ENCODE measurements at places on chromosomes 11 and 22. TPM values are rescaled to one million over a fixed set of nuclear protein-coding genes. Genes with fewer than 3 reads are reported as not detected.
A peak's percentile ranks its signal among the peaks of the same experiment; 100 is the strongest.

GRCh38 chr11:46112961-46113607 is 8.2 kb downstream of the PHF21A start:
- H3K4me1 ChIP-seq: peaks cover 32% of the 10 kb centered on the region
- no peak for DNase-seq
- no peak overlapping the region for H3K27ac ChIP-seq
- no peaks in the 10 kb centered on the region for H3K36me3 ChIP-seq
- H3K4me3 ChIP-seq: no peak overlapping the region

DNA sequence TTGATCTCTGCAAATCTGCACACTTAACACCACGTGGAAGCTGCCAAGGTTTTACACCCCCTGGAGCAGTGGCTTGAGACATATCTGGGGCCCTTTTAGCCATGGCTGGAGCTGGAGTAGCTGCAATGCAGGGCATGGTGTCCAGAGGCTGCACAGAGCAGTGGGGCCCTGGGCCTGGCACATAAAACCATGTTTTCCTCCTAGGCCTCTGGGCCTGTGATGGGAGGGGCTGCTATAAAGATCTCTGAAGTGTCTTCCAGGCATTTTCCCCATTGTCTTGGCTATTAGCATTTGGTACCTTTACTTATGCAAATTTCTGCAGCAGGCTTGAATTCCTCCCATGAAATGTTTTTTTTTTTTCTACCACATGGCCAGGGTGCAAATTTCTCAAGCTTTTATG is 33.2 kb downstream of the CALCA start:
- H3K27ac ChIP-seq: no peak overlapping the region
- H3K4me1 ChIP-seq: no peaks in the 10 kb centered on the region
- H3K36me3 ChIP-seq: no peaks in the 10 kb centered on the region
- H3K4me3 ChIP-seq: no peak overlapping the region
- no peaks in the 10 kb centered on the region for H3K27me3 ChIP-seq

Gene PLAAT3
- 3.1 TPM for total RNA-seq

DNA sequence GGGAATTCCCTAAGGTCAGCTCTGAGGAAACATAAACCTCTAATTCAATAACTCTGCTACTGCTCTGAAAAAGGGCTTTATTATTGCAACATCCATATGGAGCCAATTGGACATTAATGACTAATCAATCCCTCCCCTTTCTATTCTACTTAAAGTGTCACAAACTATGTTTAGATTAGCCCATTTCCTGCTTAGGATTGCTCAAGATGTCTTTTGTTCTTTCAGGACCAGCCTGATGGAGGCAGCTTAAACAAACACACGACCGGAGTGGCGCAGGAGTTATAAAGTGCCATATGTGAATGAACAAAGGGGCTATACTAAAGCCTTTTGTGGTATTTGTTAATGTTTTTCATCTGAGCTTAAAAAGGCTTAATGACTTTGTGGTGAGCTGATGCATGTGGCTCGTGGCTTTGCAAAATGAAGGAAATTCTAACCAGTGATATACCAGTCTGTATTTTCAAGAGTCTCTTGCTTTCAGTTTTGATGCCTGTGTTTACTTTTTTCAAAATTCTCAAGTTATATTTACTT is 354.4 kb downstream of the SOX6 start:
- no peaks in the 10 kb centered on the region for H3K36me3 ChIP-seq
- peaks cover 26% of the 10 kb centered on the region for H3K4me1 ChIP-seq
- H3K27me3 ChIP-seq: no peaks in the 10 kb centered on the region
- peak overlapping the region; percentile 0 for H3K4me3 ChIP-seq

Gene TEX54
- not detected for total RNA-seq

GRCh38 chr11:121105481-121106195 is 4.6 kb downstream of the TECTA start:
- DNase-seq: no peak
- no peaks in the 10 kb centered on the region for H3K4me1 ChIP-seq
- H3K4me3 ChIP-seq: no peak overlapping the region
- H3K27ac ChIP-seq: peak overlapping the region; percentile 3

GRCh38 chr11:98180921-98181320 is 839.8 kb upstream of the CNTN5 start:
- DNase-seq: no peak
- no peak overlapping the region for H3K4me3 ChIP-seq
- no peaks in the 10 kb centered on the region for H3K4me1 ChIP-seq
- no peaks in the 10 kb centered on the region for H3K36me3 ChIP-seq
- no peak overlapping the region for H3K27ac ChIP-seq

Gene TESMIN
- total RNA-seq: 4.4 TPM

DNA sequence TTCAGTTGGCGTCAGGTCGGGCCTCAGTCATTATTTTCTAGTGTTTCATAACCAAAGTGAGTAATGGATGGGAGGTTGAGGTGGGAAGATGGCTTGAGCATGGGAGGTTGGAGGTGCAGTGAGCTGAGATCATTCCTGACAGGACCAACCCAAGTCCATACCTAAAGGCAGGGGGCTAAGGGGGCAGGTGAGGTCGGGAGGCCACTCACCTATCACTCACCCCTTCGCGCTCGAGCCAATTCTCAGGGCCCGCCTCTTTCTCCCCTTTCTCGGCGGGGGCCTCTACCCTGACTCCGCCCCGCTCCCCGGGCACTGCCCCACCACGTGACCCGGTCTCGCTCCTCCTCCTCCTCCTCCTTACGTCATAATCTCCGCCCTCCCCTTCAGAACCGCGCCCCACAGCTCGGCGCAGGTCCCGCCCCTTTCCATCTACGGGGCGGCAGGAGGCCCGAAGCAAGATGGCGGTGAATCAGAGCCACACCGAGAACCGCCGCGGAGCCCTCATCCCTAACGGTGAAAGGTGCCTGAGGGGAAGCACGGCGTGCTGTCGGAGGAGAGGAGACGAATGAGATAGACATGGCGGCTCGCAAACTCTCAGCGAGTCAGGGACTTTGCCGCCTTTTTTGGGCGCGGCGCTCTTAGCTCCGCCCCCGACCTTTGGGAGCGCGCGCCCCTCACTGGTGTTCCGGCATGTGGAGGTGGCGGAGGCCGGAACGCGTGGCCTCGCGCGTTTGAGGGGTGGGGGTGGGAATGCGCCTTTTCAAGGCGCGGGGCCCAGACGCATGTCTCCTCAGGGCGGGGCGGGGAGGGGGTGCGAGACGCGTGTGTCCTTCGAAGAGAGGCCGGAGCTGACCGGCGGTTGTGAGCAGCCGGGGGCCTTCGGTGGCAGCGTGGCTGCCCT is at the start of gene WBP2NL:
Gene WBP2NL (plus strand): TSS at position 428 of the 901 bp plus-strand sequence. CDS start 31 bp downstream, at position 459.
- peaks cover 8% of the 10 kb centered on the region for H3K27me3 ChIP-seq
- H3K4me1 ChIP-seq: peaks cover 3% of the 10 kb centered on the region
- peak within 1 kb of the TSS; percentile 38 for H3K4me3 ChIP-seq
- no peaks in the 10 kb centered on the region for H3K36me3 ChIP-seq
- peak within 1 kb of the TSS; percentile 61 for H3K27ac ChIP-seq
- peak; percentile 47 for DNase-seq

Gene PAK1
- 19.9 TPM for total RNA-seq

- no peaks in the 10 kb centered on the region for H3K36me3 ChIP-seq
- no peak overlapping the region for H3K27ac ChIP-seq
- H3K4me1 ChIP-seq: no peaks in the 10 kb centered on the region
- no peak for DNase-seq
- H3K27me3 ChIP-seq: no peaks in the 10 kb centered on the region
- H3K4me3 ChIP-seq: no peak overlapping the region
These were observed 485.9 kb downstream of the JRKL start for GRCh38 chr11:96875712-96876111.

Gene TMEM191B
- 21.6 TPM for total RNA-seq

DNA sequence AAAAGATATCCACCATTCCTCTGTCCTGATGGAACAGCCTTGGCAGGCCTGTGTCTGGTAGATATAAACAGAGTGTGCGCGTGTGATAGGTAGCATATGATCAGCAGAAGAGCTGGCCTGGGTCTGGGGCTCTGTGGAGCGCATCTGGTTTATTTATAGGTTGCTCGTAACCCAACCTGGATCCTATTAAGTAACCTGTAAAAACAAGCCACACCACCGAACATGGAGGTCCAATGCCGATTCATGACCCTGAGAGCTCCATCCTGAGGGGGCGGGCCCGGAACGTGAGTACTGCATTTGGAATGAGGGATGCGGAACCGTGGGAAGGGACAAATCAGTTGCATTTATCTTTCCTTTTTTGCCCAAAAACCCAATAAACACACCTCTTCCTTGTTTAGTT is 31.9 kb upstream of the APOL5 start:
- DNase-seq: no peak
- no peaks in the 10 kb centered on the region for H3K36me3 ChIP-seq
- H3K27ac ChIP-seq: no peak overlapping the region
- no peaks in the 10 kb centered on the region for H3K4me1 ChIP-seq
- no peak overlapping the region for H3K4me3 ChIP-seq
- no peaks in the 10 kb centered on the region for H3K27me3 ChIP-seq

Gene OR2AT4
- total RNA-seq: not detected

Gene MMP11
- 1.6 TPM for total RNA-seq

Gene PEX16
- total RNA-seq: 20.6 TPM

- H3K4me3 ChIP-seq: no peak overlapping the region
- no peaks in the 10 kb centered on the region for H3K27me3 ChIP-seq
- peaks cover 82% of the 10 kb centered on the region for H3K36me3 ChIP-seq
- DNase-seq: no peak
- peaks cover 23% of the 10 kb centered on the region for H3K4me1 ChIP-seq
These were observed 8.7 kb upstream of the MTFP1 start for GRCh38 chr22:30416837-30417236.

DNA sequence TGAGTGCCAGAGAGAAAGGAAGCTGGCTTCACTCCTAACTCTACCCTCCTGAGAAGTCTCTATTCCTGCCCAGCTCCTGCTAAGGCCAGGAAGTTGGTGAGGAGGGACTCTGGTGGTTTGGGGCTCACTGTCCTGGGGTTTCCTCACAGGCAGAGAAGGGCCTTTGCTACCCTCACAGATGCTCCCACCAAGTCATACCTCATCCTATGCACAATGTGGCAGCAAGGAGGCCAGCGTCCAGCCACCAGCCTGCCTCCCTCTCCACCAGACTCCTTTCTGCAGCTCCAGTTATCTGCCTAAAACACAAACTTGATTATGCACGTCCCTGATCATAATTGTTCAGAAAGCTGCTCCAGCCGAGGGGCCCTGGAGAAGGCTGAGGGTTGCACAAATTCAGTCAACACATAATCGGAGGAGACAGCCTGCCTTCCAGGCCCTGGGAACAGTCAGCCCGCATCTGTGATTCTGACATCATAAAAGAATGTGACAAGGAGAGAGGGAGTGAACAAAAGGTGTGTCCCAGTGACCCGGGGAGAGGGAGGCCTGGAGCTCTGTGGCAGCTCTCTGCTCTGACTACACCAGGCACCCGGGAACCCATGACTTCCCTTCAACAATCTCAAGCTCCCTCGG is 28.8 kb downstream of the DKK3 start:
- H3K4me3 ChIP-seq: no peak overlapping the region
- peaks cover 48% of the 10 kb centered on the region for H3K4me1 ChIP-seq
- DNase-seq: no peak

Gene LSP1
- 23.3 TPM for total RNA-seq

- no peak overlapping the region for H3K27ac ChIP-seq
- no peaks in the 10 kb centered on the region for H3K36me3 ChIP-seq
- no peak for DNase-seq
- no peak overlapping the region for H3K4me3 ChIP-seq
- no peaks in the 10 kb centered on the region for H3K4me1 ChIP-seq
- no peaks in the 10 kb centered on the region for H3K27me3 ChIP-seq
These were observed 98.7 kb downstream of the MORC2 start for GRCh38 chr22:30869667-30870395.

Gene SAA4
- not detected for total RNA-seq

Gene MUC6
- total RNA-seq: not detected

Gene MEI1
- total RNA-seq: 0.09 TPM

GRCh38 chr11:63917692-63918506 is 935 bp upstream of the RCOR2 start:
- H3K36me3 ChIP-seq: no peaks in the 10 kb centered on the region
- peak overlapping the region; percentile 88 for H3K27ac ChIP-seq
- peak overlapping the region; percentile 34 for H3K4me3 ChIP-seq
- peaks cover 51% of the 10 kb centered on the region for H3K4me1 ChIP-seq
- DNase-seq: no peak

Gene TBRG1
- 15.4 TPM for total RNA-seq

DNA sequence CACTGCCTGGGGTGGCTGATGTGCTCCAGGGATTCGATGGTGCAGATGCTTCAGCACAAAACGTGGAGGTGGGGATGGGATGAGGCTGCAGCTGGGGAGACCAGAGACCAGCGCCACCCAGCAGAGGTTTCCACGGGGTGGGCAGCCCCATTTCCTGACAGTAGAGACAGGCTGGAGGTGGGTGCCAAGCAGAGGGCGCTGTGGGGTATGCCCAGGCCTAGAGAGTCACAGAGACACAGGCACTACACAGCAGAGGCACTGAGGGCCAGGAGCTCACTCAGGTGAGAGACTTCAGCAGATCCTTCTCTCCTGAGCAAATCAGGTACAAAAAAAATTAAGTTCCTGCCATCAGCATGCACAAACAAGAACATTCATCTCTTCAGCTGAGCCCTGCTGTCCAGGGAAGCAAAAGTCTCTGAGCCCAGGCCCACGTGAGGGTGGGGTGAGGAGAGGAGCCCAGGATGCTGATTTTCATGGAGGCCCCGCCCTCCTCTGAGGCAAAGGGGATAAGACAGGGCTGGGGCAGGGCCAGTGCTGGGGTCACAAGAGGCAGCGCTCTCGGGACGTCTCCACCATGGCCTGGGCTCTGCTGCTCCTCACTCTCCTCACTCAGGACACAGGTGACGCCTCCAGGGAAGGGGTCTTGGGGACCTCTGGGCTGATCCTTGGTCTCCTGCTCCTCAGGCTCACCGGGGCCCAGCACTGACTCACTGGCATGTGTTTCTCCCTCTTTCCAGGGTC is 53.1 kb downstream of the GGTLC2 start:
- H3K27me3 ChIP-seq: no peaks in the 10 kb centered on the region
- no peak for DNase-seq
- no peak overlapping the region for H3K4me3 ChIP-seq
- H3K4me1 ChIP-seq: peaks cover 9% of the 10 kb centered on the region
- H3K36me3 ChIP-seq: no peaks in the 10 kb centered on the region

DNA sequence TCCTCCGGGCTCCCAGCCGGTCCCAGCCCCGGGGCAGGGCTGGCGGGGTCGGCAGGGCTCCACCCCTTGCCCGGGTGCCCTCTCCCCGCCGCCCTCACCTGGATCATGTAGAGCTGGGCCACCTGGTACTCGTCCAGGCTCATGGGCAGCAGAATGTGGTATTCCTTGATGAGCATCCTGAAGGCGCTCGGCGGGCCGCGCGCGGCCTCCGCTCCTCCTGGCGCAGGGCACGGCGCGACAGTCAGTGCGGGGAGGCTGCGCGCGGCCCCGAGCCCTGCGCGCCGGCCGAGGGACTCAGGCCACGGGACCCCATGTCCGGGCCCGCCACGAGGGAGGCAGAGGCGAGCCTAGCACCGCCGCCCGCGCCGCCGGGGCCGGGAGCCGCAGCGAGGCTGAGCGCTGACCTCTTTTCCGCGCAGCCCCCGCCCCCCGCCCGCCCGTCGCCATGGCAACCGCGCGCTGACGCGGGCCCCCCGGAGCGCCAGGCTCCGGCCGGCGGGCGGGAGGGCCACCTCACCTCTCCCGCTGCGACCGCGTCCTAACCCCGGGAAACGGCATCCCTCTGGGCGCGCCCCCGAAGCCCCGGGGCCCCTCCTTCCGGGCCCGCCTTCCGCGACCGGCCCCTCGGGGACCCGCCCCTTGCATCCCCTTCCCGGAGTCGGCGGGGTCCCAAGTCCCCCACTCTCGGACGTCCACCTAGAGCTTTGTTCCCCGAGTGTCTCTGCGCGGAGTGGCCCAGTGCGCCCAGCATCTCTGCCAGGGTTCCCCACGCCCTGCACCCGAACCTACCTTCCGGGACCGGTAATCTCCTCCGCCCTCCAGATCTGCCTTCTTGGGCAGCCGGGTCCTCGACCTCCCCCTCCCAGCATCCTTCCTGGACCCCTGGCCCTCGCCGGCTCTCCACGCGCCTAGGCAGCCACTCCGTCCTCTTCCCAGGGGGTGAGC is 886 bp downstream of the PITPNM1 start:
- peaks cover 42% of the 10 kb centered on the region for H3K36me3 ChIP-seq
- H3K4me1 ChIP-seq: peaks cover 56% of the 10 kb centered on the region
- H3K27me3 ChIP-seq: no peaks in the 10 kb centered on the region
- H3K27ac ChIP-seq: peak overlapping the region; percentile 96
- no peak for DNase-seq

All from esophagus squamous epithelium (tissue), 5 donors.